Progenitor cell of endocrine pancreas (in vitro differentiated cells): ENCODE measurements at places on chromosomes 2 and 18. TPM values are rescaled to one million over a fixed set of nuclear protein-coding genes. Genes with fewer than 3 reads are reported as not detected.
A peak's percentile ranks its signal among the peaks of the same experiment; 100 is the strongest.

DNA sequence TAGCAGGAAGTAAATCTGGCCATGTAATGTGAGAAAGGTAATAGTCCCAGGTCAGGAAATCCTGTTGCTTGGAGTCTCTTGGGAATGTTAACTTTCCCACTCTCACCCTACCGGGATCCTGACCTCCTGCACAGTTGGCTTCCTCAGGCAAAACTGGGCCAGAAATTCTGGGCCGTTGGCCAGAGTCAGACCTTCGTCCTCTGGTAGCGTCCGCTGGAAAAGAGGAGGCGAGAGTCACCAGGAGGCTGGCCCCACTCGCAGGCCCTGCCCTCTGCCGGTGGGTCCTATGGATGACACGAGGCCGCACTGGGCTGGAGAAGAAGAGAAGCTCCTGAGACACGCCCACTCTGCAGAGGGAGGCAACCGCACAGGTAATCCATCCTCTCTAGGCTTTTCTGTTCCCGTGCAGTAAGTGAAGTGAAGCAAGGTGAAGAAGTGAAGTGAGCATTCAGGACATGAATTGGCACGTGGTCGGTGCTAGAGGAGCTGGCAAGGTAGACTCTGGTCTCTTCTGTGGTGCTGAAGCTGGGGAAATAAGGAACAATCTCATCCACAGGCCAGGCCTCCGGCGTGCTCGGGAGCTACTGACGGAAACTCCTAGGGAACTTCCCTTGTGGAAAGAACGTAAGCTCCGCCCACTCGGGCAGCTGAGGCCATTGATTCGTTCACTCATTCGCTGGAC, 182.7 kb upstream of the GLI2 start:
- DNase-seq: peak; percentile 80

DNA sequence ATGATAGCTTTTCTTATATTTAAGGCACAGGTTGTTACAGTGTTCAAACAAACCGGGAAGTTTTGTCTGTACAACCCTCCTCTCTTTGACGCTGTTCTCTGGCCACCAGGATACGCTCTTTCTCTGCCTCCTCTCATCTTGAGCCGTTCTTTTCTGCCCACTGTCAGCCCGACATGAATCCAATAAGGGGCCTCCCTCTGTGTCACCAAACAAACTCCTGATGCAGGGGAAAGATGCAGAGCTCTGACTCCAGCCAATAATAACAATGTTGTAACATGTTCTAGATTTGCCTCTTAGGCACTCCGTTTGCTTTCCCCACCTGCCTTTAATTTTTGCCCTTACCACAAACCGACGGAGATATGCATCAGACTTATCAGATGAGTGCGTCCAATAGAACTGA, 449.3 kb downstream of the SLC4A3 start:
- DNase-seq: no peak

DNA sequence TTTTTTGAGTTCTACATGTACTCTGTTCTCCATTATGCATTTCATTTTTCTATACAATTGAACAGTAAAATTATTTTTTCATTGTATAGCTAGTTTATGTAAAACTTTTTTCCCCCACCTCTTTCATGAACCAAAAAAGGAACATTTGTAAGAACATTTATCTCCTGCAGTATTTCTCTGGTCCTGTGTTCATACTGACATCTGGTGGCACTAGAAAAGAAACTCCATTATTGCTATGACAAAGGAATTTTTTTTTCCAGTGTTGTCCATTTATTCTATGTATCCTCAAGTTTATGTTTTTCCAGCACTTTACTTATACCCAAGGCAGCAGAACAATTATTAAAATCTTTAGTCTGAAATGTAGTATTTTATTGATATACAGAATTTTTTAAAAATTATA, 27.4 kb upstream of the CHAC2 start:
- DNase-seq: no peak

DNA sequence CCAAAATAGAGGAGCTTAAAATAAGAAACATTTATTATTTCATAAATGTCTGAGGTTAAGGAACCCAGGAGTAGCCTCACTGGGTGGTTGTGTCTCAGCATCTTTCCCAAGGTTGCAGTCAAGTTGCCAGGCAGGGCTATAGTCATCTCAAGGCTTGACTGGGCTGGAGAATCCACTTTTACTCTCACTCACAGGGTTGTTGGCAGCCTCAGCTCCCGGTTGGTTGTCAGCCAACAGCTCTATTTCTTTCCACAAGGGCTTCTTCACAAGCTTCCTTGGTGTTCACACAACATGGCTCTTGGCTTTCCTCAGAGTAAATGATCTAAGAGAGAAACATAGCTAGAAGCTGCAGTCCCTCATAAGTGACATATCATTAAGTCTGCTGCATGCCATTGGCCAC, 55.6 kb upstream of the TEX51 start:
- no peak for DNase-seq

DNA sequence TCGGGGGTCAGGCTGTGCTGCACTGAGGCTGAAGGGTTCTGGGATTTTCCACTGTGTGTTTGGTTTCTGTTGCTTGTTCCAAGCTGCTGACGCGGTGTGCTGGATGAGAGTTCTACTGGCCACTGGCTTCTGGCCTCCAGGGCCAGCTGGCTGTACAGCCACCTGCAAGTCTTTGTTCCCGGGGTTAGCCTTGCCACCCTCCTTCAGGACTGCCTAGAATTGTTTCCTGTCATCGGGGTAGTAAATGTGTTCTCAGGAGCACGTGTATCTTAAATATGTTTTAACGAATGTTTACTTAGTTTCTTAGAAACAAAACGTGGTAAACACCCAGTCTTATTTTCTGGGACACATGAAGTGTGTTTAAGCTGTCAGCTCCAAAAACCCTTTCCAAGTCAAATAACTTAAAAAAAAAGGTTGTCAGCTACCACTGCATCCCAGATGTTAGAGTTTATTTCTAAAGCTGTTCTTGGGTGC, 231.2 kb downstream of the AGAP1 start:
- no peak for DNase-seq

DNA sequence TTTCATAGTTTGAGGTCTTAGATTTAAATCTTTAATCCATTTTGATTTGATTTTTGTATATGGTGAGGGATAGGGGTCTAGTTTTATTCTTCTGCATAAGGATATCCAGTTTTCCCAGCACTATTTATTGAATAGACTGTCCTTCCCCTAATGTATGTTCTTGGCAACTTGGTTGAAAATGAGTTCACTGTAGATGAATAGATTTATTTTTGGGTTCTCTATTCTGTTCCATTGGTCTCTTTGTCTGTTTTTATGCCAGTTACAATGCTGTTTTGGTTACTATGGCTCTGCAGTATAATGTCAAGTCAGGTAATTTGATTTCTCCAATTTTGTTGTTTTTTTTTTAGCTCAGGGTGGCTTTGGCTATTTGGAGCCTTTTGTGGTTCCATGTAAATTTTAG, 5.9 kb downstream of the FAM171B start:
- DNase-seq: no peak

DNA sequence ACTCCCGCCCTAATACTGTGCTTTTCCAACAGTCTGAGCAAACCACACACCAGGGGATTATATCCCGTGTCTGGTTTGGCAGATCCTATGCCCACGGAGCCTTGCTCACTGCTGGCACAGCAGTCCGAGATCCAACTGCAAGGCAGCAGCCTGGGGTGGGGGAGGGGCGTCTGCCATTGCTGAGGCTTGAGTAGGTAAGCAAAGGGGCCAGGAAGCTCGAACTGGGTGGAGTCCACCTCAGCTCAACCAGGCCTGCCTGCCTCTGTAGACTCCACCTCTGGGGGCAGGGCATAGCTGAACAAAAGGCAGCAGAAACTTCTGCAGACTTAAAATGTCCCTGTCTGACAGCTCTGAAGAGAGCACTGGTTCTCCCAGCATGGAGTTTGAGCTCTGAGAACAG, 44.2 kb downstream of the LNPK start:
- DNase-seq: no peak

SERPINB4 gene
- not detected in 2 replicates for total RNA-seq

MDH1B gene
- total RNA-seq: 2.8 and 3.0 TPM in 2 replicates

SIGLEC15 gene
- not detected in 2 replicates for total RNA-seq
